ENCODE measurements at places on chromosomes 5 and 9.

DNA sequence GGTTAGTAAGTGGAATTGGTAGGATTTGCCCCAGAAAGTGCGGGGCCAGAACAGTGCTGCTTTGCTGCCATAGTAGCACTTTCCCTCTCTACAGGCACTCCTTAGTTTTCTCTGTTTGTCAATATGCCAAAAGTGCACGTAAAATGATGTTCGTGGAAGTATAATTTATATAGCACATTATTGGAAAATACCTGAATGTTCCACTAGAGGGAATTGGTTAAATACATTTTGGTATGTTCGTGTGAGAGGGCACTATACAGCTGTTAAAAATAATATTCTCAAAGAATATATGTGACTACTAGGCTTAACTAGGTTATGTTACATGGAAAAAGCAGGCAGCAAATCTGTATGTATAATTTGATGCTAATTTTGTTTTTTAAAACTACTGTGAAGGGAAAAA, 184.0 kb upstream of the GDNF start:
- DNase-seq, result no peak

GRCh38 chr5:79243224-79243623, 7.3 kb downstream of the JMY start:
- DNase-seq, result no peak

DNA sequence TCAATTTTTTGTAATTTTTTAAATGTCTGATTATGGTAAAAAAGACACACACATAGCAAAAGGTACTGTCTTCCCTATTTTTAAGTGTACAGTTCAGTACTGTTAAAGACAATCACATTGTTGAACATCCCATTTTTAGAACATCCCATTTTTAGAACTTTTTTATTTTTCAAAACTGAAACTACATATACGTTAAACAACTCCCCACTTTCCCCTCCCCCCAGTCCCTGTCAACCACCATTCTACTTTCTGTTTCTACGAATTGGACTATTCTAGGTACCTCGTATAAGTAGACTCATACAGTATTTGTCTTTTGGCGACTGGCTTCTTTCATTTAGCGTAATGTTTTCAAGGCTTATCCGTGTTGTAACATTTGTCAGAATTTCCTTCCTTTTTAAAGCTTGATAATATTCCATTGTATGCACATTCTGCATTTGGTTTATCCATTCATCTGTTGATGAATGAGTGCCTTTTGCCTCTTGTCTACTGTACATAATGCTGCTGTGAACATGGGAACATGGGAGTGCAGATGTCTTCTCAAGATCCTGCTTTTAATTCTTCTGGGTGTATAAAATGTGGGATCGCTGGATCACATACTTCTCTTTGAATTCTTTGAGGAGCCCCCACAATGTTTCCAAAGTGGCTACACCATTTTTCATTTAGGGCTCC, 154.0 kb downstream of the PIK3R1 start:
- DNase-seq, result no peak

- DNase-seq, result no peak
Observed at GRCh38 chr9:12838546-12838945, 63.7 kb downstream of the LURAP1L start.

- DNase-seq, result no peak
Observed at GRCh38 chr5:129141696-129142095, 47.1 kb downstream of the ISOC1 start.

DNA sequence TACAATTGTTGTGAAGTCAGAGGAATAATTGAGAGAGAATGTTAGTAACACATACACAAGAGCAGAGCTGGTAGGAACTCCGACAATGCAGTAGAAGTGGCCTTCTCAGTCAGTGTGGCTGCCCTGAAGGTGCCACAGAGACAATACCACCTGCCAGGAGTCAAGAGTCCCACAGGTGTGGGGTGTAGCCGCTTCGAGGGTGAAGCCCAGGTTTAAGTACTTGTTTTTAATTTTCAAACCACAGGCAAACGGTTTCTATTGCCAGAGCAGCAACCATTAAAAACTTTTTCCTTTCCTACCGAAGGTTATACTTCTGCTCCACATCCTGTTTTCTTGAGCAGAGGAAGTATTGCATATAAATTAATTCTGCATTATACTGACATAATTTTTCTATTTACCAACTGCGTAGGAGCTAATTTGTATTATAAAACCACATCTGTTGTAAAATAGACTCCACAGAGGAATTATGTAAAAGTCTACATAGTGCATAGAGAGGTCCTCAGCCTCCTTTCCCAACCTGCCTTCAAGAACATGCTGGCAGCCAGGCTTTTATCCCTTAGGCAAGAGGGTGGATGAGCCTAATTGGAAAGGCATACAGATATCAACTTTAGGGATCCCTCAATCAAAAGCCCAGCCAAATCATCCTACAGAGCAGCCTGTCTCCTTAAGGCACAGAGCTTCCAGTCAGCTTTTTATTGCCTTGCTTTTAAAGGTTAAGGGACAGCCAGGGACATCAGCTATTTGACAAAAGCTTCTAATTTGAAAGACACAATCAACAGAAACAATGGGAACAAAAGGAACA, 12.9 kb upstream of the ACTBL2 start:
- no peak for DNase-seq

DNA sequence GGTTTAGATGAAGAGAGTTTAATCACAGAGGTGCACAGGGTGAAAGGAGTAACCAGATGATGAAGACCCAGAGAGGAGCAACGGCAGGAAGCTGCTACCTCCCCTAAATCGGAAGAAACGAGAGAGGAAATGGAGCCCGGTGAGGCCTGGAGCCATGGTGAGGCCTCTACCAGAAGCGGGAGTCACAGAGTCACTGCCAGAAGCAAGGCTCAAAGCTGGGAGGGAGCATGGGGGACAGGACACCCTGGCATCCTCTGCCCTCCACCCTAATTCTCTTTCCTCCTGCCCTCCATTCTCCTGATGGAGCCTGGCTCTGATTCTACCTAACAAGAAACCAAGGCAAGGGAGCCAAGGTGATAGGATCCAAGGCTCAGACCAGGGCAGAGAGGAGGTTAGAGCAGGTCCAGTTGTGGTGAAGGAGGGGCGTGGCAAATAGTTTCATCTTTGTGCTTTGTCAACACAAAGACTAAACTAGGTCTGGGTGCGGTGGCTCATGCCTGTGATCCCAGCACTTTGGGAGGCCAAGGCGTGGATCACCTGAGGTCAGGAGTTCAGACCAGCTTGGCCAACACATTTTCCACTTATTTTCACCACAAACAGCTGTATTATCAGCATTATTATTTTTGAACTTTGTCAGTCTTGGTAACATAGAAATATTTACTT, 134.4 kb upstream of the RAI14 start:
- DNase-seq, result no peak

GRCh38 chr5:124707520-124707919, 38.9 kb downstream of the ZNF608 start:
- DNase-seq, result no peak

GRCh38 chr9:38415856-38416255, 8.4 kb downstream of the IGFBPL1 start:
- DNase-seq, result no peak

DNA sequence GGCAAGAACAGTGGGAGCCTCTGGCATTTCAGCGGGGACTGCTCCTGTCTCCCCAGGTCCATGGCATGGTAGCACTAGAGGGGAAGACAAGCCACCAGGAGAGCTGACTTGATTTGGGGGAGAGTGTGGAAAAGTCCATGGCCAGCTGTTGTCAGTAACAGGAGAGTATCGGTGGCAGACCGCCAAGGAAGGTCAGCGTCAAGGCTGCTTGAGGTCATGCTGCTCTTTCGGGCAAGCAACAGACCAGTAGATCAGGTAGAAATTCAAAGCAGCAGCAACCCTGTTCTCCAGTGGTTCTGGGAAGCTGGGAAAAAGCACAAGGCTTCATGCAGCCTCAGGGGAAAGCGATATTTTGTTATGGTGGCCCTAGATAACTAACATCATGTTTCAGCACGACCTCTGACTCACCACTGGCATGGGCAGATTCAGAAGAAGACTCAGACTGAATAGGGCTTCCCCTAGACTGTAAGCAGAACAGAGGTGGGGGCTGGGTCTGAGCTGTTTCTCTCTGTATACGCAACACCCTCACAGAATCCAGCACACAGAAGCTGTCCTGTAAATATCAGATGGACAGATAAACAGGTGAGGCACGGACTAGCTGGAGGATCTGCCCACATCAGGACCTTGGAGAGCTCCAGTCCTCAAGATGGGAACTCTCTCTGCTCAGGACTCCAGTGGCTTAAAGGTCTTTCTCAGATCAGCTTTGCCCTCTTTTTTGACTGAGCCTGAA, 35.2 kb upstream of the PLEKHG4B start:
- DNase-seq, result no peak

- DNase-seq, result no peak
Observed at GRCh38 chr5:112388074-112388473, 31.0 kb downstream of the EPB41L4A start.

DNA sequence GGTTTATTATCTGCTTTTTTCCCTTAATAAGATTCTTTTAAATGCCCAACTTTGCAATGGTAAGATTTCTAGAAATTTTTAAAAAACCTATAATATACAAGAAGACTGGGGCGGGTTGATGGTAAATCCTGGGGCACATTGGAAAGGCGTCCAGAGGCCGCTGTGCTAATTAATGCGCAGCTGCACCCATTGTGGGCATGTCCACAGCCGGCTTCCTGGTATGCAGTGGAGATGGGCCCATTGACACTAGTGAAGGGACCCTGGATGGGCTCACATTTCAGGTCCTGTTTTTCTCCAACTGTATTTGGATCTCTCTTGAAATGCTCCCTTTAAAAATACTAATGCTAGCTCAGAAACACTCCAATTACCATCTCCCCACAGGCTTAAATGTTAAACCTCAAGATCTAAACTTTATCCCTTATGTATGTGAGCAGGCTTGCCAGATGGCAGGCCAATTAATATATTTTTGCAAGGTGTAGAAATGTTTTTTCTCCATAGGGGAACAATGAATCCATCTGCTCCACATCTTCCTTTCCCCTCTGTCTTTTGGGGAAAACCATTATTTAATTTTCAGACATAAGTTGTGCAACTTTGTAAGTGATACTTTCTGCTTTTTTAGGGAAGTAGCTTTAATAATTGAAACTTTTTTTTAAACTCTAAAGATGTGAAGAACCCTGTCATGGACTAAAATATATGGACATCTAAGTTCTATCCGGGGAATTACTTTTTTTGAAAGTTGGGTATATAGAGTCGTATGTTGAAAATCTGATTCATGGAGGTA, 177.3 kb downstream of the CD180 start:
- no peak for DNase-seq

DNA sequence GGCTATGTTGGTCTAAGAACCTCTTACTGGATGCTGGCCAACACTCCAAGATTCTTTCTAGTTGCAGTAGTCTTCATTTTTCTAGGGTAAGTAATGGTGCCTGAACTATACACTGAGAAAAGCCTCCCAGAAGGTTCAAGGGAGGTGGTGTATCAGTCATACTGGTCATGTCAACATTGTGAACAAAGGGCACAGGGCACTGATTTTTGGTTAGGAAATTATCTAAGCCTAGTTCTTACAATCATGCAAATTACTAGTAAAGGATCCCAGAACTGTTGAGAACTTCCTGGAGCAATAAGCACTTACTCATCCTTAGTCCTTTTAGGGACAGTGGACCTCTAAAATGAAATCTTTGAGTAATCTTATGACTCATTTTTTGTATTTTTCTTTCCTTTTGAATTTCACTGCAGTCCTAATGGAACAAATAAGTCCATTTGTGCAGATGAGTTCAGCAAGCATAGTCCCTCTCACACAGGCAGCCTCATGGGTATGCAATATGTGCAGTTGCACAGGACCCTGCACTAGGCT, 21.1 kb upstream of the CDC42SE2 start:
- DNase-seq, result no peak

- no peak for DNase-seq
Observed at GRCh38 chr9:32783168-32783891, at the start of gene TMEM215. Gene TMEM215, plus strand, starts transcription at chr9:32783540. Its CDS starts 644 bp downstream, at chr9:32784184.

DNA sequence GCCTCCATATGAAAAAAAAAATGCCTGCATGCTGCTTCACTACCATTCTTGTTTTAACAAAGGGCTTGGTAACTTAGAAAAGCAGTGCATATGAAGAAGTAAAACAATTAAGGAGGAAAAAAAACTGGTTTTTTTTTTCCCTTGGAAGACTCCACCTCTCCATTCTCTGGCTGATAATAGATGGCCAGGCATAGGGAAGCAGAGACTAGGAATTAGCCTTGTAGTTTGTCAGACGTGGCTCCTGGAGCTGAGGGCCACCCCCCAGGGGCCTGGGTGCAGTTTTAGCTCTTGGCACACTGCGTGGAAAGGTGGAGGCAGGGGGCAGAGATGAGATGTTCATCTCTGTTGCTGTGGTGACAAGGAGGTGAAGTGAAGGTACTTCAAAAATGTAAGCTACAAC, 42.7 kb downstream of the WDR36 start:
- no peak for DNase-seq

- no peak for DNase-seq
Observed at GRCh38 chr9:70901746-70902145, 219.7 kb downstream of the TRPM3 start.

GRCh38 chr9:132679946-132680625, 9.8 kb downstream of the GTF3C4 start:
- no peak for DNase-seq

DNA sequence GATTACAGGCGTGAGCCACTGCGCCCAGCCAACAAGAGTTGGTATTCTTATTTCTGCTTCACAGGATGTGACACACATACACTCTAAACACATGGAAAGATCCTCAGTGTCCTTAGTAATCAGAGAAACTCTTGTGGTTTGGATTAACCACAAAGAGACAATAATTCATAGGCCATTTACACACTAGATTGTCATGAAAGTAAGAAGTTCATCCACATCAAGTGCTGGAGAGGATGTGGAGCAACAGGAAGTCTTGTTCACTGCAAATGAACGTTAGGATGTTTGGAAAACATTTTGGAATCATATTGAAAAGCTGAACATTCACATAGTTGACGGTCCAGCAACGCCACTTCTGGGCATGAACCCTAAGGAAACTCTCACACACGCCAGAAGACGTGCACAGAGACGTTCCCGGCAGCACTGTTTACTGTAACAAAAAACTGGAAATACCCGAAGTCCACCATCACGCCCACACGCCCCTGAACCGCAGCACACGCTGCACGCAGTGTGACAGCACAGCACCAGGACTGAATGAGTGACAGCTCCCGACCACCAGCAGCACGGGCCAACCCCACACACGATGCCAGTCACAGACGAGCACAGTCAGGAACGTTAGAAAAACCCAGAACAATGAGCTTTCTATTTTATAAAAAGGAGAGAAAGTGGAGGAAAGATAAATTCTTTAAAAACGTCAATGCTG, 87.6 kb downstream of the COL23A1 start:
- DNase-seq, result no peak

GRCh38 chr5:83551821-83552220, 80.3 kb downstream of the VCAN start:
- no peak for DNase-seq

GRCh38 chr5:127621601-127622325, 27.1 kb upstream of the CTXN3 start:
- no peak for DNase-seq

Data from NCI-H2081 treated with DMSO at 0.1 percent for 48 hours (cell line).